Sciatic nerve (tissue), 2 donors: ENCODE measurements at places on chromosomes 3 and 15.

- DNase-seq = no peak
Measured at GRCh38 chr3:52495777-52496602, 852 bp downstream of the STAB1 start.

GRCh38 chr15:52002351-52002750, 16.7 kb upstream of the MAPK6 start:
- no peak for DNase-seq

DNA sequence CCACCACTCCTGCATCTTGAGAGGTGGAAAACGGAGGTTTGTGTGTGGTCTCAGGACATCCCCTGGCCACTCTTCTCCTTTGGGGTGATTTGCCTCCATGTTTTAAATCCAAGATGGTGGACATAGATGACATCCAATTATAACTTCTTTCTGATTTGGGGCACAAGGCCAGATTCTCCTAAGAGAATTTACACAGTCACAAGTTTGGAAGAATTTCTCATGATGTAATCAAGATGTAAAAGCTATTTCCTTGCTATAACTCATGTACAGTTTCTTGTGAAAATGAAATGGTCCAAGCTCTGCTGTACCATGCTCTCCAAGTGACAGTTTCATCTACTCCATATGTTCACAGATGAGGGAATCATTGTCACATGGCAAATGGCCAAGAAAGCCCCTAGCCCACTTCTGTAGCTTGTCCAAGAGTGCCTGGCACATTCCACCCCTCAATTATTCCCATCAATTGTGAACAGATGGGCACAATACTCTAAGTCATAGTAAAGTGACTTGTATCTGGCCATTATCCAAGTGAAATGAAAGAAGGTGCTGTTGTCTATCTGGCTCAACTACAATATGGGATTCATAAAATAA, 134.6 kb upstream of the ROPN1 start:
- DNase-seq = no peak

GRCh38 chr3:64104006-64104405, 80.7 kb upstream of the PSMD6 start:
- no peak for DNase-seq

- DNase-seq = no peak
Measured at GRCh38 chr3:158355623-158356588, 215.1 kb upstream of the MLF1 start.

GRCh38 chr15:79849789-79850188, 47.0 kb downstream of the MTHFS start:
- no peak for DNase-seq

DNA sequence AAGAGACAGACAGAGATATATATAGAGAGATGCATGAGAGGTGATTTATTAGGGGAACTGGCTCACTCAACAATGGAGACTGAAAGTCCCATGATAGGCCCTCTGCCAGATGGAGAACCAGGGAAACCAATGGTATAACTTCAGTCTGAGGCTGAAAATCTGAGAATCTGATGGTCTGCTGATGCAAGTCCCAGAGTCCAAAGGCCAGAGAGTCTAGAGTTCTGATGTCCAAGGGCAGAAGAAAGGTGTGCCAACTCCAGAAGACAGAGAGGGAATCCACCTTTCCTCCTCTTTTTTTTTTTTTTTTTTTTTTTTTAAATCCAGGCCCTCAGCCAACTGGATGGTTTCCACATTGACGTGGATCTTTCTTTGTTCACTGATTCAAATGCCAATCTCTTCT, 197.9 kb upstream of the MEIS2 start:
- DNase-seq = no peak

GRCh38 chr3:113275929-113276750, 64.8 kb downstream of the BOC start:
- DNase-seq = no peak

- DNase-seq = no peak
Measured at GRCh38 chr3:4292301-4292700, 10.9 kb upstream of the SETMAR start.

- peak; percentile 49 for DNase-seq
Measured at GRCh38 chr15:70035051-70035718, 62.5 kb downstream of the TLE3 start.

GRCh38 chr3:31724116-31724515, 191.4 kb downstream of the STT3B start:
- DNase-seq = no peak

- no peak for DNase-seq
Measured at GRCh38 chr15:99121691-99122410, 17.0 kb downstream of the SYNM start.

GRCh38 chr15:67902579-67903009, 62.7 kb upstream of the RNU6-1 start:
- DNase-seq = no peak

DNA sequence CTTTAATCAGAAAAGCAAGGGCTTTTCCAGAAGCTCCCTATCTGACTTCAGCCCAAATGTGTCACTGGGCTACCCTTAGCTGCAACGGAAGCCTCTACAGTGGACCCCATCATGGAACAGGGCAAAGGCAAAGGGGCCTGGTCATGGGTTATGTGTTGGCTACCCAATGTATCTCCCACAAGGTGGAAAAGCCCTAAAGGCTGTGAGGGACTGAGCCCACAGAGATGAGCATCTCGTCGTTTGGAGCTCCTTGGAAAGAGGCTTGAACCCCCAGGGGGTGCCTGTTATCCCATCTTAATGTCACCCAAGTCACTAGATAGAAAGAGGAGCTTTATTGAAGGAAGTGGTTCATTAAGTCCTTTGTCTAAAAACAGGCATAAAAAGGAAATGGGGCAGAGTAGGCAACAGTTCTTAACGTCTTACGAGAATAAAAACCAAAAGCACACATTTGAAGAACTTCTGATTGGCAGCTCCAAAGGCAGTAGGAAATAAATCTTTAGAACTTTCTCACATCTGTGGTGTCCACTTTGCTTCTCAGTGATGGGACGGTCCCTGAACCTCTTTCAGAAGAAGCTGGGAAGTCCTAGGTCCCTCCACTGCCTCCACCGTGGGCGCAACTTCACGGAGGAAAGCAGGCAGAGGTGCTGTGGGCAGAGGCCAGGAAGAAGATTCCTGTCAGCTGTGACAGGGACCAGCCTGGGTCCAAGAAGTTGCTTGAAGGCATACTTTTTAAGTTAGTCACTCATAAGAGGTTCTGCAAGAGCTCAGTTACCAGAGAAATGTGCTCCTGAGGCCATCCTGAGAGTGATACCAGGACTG, 93.7 kb downstream of the MYLK start:
- DNase-seq = no peak

DNA sequence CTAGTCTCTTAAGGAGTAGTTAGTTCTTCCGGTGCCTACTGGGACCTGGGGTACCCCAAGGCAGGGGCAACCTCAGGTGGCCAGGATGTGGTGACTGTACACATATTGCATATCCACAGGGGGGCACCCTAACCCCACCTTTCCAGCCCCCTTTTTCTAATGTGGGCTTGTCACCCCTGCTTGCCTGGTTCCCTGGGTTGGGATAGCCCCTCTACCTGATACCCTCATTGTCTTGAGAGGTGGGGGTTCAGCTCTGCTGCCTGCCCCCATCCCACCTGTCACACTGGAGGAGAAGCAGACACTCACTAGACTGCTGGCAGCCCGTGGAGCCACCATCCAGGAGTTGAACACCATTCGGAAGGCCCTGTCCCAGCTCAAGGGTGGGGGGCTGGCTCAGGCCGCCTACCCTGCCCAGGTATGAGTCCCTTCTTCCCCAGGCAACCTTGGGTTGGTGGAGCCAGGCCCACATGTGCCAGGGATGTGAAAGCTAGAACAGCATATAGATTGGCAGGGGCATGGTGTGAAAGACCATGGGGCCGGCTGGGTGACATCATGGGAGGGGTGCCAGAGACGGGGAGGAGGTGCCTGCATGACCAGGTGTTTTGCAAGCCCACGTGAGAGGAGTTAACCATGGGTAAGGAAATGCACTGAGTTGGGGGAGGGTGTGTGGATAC, 4.0 kb downstream of the GLYCTK start:
- DNase-seq = no peak

DNA sequence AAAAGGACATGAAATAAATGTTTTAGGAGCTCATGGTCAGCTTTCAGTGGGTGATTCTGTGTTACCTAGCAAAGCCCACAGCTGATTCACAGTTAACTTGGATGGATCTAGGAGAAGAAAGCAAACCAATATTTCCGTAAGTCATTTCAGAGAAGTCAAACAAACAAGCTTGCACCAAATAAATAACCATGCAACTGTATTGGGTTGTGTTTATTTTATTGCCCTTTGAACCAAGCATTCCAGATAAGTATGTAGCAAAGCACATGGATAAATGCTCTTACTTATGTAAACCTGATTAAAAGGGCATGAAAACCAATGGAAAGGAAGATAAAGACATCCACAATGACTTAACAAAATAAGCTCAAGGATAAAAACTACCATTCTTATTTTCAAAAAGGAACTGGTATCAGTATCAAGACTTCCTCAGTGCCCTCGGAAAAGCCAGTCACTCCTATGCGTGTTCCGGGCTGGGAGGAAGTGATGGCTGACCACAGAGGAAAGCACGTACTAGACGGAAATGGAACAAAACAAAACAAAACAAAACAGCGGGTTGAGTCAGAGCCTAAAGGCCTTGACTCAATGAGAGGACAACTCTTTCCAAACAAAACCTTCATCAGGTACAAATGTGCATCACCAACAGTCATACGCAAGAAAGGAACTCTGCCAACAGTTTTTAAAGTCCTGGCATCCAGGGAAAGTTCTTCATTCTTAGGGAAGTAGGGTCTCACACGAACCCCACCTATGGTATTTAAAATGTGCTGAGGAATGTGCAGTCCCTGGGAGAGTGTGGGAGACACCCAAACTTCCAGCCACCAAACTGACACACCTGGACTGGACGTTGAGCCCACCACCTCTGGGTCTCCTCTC, 103.3 kb downstream of the SNRK start:
- no peak for DNase-seq

DNA sequence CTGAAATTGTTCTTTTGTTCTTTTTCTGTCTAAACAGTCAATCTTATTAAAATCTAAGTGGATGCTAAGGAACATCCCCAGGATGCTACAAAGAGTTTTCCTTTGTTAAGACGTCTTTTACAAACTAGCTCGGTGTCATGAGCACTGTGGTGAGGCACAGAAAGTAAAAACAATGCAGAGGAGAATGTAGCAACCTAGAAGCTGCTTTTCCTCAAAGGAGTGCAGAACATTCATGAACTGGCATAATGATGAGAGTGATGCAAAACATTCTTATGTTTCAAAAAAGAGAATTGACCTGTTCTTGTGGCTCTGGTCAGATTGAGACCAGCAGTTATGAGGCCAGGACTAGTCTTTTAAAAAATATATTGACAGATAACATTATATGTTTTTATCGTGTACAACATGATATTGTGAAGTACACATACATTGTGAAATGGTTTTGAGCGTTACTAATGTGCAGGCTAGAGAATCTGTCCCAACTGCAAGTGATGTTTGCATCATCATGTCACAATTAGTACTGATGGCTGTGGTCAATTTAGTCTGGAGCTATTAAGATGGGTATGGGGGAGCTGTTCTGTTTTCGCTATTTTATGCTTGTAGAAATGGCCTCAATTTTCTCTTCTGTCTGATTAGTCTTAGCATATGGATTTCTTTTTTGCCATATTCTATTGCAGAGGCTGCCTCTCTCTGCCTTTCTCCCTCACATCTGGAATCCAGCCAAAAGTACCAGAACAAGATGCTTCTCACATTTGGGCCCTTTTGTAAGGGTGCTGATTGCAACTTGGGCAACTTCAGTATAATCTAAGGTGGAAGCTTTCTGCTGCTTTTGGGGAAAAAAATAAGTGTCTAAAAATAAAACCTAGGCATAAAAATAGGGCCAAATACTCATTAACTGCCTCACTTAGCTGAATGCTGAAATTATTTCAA, 50.2 kb downstream of the HHLA2 start:
- DNase-seq = no peak

DNA sequence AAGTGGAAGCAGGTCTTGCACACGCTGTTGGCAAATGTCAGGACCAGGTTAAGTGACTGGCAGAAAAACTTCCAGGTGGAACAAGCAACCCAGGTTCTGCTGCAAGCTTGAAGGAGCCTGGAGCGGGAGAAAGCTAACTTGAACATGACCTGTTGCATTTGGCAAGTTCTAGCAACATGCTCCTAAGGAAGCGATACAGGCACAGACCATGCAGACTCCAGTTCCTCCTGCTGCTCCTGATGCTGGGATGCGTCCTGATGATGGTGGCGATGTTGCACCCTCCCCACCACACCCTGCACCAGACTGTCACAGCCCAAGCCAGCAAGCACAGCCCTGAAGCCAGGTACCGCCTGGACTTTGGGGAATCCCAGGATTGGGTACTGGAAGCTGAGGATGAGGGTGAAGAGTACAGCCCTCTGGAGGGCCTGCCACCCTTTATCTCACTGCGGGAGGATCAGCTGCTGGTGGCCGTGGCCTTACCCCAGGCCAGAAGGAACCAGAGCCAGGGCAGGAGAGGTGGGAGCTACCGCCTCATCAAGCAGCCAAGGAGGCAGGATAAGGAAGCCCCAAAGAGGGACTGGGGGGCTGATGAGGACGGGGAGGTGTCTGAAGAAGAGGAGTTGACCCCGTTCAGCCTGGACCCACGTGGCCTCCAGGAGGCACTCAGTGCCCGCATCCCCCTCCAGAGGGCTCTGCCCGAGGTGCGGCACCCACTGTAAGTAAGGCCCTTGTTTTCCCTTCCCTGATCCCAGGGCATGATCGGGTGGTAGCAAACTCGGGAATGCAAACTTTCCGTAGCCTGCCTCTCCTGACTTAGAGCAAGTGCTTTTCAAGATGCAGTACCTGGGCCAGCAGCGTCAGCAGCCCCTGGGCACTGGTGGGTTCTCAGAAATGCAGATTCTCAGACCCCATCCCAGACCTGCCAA, 759 bp downstream of the GALNT15 start:
- DNase-seq = no peak

GRCh38 chr3:153974614-153975013, 146.6 kb upstream of the ARHGEF26 start:
- DNase-seq = no peak

DNA sequence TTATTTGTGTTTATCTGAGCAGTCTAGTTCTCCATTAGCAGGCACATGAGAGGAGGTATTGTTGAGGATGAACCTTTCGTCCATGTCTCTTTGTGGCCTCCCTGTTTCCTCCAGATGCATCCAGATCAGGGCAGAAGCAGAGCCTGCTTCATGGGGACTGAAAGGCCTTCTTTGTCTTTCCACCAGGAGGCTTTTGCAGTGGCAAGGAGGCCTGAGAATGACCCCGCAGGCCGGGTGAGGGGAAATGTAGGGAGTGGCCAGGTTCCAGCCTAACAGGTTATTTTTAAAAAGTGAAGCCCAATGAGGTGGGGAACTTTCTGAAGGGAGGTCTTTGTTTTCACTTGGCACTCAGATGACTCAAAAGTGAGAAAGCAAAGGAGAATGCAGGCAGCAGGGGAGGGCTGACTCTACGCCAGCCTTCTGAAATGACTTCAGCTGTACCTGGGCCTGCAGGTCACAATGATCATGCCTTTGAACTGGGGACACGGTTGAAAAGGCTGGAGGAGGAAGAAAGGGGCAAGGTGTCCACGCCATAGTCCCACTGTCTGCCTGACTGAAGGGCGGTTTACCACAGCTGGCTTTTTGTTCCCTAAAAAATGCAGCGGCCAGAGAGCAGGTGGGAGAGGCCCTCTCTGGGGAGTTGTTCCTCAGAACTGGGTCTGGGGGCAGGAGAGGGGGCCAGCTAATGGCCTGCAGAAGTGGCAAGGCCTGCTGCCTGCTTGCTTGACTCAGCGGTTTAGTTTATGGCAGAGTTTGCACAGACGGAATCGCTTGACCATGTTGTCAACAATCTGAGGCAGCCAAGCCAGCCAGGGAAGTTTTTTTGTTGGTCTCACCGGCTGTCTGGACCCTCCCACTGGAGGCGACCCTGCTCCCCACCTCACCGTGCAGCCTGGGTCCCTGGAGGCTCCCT, 28.7 kb downstream of the CMTM7 start:
- no peak for DNase-seq

- DNase-seq = peak; percentile 28
Measured at GRCh38 chr3:126964950-126965349, 18.0 kb upstream of the PLXNA1 start.
